RPMI7951 (cell line): ENCODE measurements at places on chromosomes 1 and 21.
A peak's percentile ranks its signal among the peaks of the same experiment; 100 is the strongest.

- DNase-seq = peak; percentile 97
These were observed 30.3 kb downstream of the PTPRC start for GRCh38 chr1:198669023-198669698.

GRCh38 chr1:25991937-25992688, 5.8 kb downstream of the PAFAH2 start:
- peak; percentile 19 for DNase-seq

DNA sequence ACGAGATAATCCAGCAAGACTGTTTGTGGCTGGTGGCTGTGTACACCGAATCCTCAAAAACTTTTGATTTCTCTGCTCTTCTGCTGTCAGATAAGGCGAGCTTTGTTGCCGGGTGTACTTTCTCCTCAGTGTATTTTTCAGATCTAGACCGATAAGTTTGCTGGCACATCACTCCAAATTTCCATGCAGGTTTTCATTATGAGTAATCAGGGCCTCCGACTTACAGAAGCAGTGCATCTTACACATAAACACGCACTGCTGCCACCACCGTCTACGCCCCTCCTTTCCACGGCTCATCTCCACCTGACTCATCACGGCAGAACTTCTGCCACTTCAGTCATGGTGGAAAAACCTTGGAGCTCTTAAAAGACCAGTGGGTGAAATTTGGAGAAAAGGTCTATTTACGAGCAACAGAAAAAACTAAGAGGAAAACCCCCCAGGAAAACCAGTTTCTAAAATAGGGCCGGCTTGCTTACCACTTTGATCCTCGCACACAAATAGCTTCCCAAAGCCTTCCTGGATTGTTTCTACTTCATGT, 7.7 kb downstream of the ZBTB21 start:
- DNase-seq = peak; percentile 95

GRCh38 chr21:34704119-34704518, 35.3 kb downstream of the CLIC6 start:
- DNase-seq = no peak

GRCh38 chr1:25513666-25514065, 29.7 kb upstream of the LDLRAP1 start:
- DNase-seq = no peak

GRCh38 chr1:159179906-159180305, 8.5 kb downstream of the CADM3 start:
- no peak for DNase-seq

- no peak for DNase-seq
These were observed at the start of gene CD53 for GRCh38 chr1:110872745-110873720. CD53 (plus strand) TSS chr1:110873148; CDS start chr1:110891409, 18,261 bp downstream.

GRCh38 chr21:34201481-34201858, 128.1 kb downstream of the MRPS6 start:
- no peak for DNase-seq

DNA sequence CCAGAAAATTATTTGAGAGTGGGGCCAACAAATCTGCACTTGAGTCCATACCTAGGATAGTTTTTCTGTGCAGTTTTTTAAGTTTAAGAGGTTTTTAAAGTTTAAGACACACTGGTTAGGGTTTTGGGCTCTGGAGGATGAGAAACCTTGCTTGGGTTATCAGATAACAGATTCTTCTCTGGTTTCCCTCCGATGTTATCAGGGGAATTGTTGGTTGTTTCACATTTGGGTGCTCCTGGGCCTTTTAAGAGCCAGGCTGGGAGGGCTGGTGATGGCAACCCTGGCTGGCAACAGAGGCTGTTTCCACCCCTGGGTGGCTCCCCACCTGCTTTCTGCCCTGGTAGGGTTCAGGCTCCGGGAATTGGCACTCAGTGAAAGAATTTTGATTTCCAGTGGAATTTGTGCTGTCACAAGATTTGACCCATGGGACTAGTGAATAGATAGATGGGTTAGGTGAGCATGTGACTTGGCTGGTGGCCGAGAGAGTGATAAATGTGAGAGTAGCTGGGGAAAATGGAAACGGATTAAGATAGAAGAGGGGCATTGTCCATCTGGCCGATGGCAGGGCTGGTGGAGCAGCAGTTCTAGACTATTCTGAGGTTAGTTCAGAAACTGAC, 14.8 kb downstream of the VANGL1 start:
- no peak for DNase-seq

DNA sequence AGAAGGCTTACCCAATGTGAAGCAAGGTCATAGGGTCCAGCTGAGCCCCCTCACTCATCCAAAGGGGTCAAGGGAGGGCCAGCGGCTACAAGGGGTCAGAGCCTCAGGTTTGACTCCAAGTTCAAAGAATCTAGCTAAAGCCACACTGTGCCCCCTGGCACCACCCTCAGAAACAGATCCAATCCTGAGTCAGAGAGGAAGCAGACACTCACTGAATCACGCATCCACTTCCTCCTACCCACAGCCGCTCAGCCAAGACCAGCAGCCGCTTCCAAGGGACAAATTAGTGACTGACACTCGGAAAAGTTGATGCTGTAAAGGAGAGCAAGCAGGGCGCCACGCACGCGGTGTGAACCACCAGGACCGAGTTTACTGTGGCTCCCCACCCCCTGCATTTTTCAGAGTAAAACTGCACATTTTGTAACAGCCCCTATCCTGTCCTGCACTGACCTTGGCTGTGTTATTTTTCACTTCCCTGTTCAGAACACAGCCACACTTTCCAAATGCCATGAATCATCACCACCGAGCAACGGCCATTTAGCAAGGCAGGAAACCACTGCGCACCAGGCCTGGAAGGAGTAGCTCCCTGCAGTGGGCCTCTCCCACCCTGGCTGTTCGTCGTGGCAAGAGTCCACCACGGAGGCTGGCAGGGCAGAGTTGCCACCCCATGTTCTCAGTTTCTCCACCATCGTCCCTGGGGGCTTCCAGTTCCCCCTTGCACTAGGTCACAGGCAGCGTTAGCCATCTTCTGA, 147.8 kb downstream of the TOMM20 start:
- peak; percentile 100 for DNase-seq

GRCh38 chr1:205748403-205749233, 1.4 kb downstream of the NUCKS1 start:
- DNase-seq = peak; percentile 50

GRCh38 chr1:33898406-33898805, 34.5 kb downstream of the HMGB4 start:
- no peak for DNase-seq

DNA sequence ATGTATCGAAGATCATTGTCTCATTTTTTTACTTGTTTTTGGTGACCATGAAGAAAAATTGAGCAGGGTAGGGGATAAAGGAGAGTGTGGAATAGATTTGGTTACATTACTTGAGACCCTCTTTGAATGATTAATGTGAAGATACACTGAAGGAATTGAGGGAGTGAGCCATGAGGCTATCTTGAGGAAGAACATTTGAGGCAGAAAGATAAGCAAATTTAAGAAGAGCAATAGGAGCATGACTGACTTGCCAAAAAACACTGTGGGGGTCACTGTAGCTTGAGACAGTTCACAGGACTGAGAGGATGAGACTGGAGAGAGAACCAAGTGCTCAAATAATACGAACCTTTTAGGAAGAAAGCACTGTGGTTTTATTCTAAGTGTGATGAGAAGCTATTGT, 43.1 kb upstream of the PTPRC start:
- no peak for DNase-seq

DNA sequence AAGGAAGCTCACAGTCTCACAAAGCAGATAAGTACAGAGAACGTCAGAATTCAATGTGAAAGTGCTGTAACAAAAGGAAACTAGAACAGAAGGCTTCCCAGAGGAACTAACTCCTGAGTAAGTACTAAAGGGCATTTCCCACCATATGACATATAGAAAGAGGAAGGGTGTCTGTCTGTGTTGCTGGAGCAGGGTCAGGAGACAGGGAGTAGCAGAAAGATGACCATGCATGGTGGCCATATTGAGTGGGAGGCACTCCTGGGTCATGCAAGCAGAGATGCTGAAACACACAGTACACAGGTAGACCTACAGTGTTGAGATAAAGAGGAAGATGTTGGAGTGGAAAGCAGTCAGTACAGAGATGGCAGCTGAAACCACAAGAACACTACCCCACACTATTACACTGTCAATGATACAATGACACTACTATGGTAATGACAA, 47.3 kb downstream of the SLC25A24 start:
- no peak for DNase-seq

GRCh38 chr1:198880397-198880796, 241.6 kb downstream of the PTPRC start:
- peak; percentile 88 for DNase-seq

GRCh38 chr1:156195853-156196252, 1.9 kb downstream of the SLC25A44 start:
- DNase-seq = no peak

- no peak for DNase-seq
These were observed 7.6 kb downstream of the MEX3A start for GRCh38 chr1:156074661-156075060.

DNA sequence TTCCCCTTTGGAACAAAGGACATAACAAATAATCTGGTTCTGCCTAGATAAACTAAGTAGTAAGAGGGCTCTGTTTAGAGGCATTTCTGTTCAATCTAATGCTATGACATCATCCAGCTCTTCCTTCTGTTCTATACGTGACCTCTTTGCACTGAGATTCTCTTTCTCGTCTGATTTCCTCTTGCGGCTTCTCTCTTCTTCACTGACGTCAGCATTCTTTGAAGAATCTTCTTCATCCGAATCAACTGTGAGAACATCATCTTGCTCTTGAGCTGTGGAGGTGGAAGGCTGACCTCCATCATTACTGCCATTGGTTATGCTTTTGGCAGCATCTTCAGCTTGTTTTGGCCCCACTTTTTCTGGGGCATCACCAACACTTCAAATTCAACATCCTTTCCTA, 130.4 kb downstream of the HS2ST1 start:
- DNase-seq = no peak

- no peak for DNase-seq
These were observed 45.4 kb downstream of the PLEKHA6 start for GRCh38 chr1:204314171-204314892.

- no peak for DNase-seq
These were observed 83.7 kb upstream of the SELENON start for GRCh38 chr1:25716320-25716719.

DNA sequence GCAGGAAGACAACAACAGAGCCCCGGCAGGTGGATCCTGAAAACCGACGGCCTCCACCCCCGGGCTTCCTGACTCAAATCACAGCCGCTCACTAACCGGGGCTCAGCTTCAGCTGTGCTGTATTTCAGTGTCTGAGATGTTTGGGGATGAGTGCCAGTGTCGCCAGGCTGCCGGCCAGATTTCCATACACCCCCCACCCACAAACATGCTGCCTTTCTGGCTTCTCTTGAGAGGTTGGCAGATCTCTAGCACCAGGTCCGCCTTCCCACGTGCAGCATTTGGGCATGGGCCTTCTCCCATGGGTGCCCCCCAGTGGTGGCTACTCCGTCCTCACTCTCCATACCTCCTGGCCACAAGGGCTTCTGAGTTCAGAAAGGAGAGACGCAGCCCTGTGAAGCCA, 34.8 kb downstream of the KCNAB2 start:
- DNase-seq = no peak

DNA sequence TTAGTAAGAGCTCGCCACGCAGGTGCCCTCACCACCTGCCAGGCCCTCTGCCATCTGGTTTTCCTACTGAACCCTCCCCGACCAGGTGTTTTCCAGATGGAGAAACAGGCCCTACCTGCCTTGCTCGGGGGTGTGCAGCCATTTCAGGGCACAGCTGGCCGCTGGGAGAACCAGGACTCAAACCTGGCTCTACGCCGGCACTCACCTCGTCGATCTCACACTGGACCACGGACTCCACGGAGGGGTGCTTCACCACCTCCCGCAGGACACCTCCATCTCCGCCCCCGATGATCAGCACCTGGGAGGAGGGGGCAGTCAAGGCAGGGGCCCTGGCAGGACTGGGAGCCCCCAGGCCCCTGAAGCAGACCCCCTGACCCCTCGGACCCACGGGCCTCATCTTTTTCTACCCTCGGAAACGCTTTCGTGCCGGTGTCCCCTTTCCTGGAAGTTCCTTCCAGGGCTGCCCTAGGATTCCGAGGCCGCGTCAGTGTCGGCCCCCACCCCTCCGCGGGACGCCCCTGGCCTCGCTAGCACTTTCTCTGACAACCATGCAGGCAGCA, 1.1 kb downstream of the SRM start:
- DNase-seq = no peak

GRCh38 chr1:167197692-167198091, 23.0 kb upstream of the POU2F1 start:
- peak; percentile 39 for DNase-seq

DNA sequence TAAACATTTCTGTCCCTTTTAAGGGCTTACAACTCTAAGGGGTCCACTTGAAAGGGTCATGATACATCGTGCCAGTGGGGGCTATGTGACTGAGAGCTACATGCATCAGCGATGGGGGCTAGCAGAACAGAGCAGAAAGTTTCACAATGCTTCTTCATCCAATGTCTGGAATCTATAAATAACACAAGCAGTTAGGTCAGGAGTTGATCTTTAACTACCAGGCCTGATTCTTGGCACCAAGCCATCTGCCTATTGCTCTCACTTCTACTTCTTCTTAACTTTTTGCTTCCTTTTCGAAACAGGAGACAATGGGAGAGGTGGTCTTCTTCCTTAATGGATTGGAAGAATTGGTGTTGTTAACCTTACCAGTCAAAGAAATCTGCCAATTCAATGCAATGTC, 410.0 kb downstream of the TGFB2 start:
- no peak for DNase-seq

- DNase-seq = no peak
These were observed 27.2 kb upstream of the ATP1A1 start for GRCh38 chr1:116345843-116346242.

DNA sequence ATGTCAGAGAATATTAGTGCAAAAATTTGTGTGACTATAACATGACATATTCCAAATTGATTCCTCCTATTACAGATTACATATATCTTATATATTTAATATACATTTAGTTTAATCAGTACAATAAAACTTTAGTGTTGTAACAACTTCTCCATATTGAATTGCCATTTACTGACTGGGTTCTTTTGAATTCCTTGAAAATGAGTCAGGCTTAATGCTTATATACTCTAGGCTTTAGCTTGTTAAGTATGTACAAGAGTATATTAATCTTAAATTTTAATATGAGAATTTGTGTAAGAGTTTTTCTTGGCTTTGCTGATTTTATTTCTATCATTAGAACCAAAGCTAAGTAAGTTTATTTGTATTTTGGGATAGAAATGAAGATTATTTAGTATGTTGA, 40.3 kb downstream of the XPR1 start:
- no peak for DNase-seq

DNA sequence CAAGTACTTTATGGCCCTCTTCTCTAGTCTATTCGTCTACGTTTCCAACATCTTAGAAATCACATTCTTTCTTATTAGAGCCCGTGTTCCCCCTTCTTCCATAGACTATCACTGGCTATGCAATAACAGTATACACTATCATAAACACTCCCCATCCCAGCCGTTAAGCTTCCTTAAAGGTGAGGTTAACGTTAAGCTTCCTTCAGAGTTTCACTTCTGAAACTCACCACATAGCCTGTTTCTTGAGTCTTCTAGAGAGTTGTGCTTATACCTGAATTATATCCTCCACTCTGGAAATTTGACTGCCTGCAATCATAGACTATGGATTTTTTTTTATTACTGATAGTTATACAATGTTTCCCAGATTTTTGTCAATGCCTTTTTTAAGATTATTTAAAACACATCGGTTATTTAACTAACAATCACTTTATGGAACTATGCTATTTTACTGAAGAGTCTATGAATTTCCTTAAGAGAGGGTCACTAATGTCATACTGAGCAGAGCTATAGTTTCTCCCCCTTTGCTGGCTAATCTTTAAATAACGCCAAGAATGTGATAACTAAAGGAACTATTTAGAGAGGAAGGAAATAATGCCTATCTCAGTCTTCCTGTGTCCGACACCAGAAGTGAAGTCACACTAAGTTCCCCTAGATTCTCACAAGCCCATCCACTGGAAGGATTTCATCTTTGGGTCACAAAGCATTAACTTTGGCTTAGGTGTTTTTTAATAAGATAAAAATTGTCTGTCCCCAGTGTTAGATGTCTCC, 16.8 kb downstream of the FCER1A start:
- no peak for DNase-seq
